ENCODE measurements at places on chromosomes 2 and 18.

DNA sequence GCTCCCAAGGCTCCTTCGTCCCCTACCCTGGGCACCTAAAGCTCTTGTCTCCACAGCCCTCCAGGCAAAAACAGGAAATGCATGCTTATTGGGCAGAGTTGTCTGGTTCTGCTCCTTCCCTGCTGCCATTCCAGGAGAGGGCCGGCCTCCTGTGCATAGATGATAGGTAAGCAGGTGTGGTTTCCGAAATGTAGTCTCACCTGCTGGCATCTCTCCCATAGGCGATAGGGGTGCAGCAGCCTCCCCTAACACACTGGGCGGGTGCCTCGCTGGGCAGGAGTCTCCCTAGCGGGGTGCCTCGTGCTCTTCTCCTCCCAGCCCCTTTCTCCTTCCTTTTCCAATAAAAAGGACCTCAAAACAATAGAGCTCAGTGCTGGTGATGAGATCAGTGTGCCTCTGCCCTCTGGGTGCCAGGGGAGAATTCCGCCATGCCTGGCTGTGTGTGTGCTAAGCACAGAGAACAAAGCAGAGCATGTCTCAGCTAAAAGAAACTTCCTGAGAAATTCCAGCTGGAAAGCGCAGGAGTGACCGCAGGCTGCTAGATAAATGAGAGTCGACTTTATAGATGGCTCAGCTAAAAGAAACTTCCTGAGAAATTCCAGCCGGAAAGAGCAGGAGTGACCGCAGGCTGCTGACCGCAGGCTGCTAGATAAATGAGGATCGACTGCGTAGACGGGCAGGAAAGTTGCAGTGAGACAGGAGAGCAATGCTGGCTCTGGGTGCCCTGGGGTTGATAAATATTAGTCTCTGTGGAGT, 11.3 kb upstream of the PXDN start:
- no peak for DNase-seq

DNA sequence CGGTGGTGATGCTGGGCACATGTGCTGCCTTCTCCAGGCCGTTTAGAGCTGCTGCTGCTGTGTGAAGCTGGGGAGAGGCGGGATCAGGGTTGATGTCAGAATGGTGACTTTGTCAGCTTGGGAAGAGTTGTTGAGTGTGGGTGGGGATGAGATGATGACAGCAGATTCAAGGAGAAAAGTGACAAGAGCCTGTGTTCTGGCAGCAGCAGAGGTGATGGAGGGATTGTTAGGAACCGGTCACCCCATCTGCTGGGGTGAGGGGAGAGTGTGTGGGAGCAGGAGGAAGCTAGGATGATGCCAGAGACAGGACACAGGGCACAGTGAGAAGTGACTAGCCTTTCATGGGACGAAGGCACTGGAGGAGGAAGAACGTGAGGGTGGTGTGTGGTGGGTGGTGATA, 345.5 kb downstream of the RNF144A start:
- no peak for DNase-seq

GRCh38 chr2:55947752-55948151, 24.2 kb upstream of the EFEMP1 start:
- no peak for DNase-seq

- no peak for DNase-seq
Measured at GRCh38 chr2:117818921-117819320, 4.4 kb downstream of the DDX18 start.

DNA sequence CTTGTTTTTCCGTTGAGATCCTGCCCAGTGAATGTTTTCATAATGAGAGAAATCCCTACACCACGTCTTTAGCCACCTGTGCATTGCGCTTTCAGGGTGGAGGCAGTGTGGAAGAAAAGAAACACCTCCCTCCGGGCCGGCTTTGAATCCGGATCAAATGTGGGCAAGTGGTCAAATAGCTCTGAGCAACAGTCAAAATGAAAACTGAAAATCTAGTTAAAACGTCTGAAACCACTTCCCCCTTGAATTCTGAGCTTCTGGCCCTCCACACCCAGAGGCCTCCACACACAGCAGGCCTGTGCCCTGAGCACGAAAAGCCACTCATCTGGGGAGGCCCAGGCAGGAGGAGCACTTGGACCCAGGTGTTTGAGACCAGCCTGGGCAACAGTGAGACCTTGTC, 263.6 kb upstream of the SALL3 start:
- DNase-seq = no peak

DNA sequence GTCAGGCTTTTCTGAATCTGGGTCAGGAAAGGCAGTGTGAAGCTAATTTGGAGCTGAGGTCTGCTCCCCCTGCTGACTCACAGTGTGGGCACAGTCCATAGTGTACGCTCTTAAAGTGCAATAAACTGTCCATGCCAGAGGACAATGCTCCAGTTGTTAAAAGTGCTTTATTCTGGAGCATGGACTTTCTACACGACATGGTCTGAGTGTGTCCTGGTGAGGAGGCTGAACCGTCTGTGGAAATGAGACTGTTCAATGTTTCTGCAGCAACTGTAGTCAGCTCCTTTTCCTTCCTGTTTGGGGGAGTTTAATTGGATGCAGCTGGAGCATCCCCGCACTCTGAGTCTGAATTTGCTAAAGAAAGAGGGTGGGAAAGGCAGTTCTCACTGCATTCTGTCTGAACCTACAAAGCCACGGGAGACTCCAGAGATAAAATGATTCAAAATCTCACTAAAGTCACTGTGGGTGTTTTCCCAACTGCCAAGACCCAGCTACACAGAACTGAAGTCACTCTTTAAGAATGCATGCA, 110.2 kb upstream of the TRIB2 start:
- DNase-seq = no peak

DNA sequence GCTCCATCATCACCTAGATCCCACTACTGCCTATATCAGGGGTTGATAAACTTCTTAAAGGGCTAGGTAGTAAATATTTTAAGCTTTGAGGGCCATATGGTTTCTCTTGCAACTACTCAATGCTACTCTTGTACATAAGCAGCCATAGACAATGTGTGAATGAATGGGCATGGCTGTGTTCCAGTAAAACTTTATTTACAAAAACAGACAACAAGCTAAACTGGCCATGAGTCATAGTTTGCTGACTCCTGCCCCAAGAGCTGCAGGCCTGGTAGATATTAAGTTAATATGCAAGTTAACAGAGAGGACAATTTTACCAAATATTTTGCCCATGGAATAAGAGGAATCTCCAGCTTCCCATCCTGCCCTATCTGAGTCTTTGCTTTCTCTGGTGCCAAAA, 29.8 kb upstream of the MYO3B start:
- no peak for DNase-seq

GRCh38 chr2:200199005-200199404, 107.5 kb upstream of the SPATS2L start:
- no peak for DNase-seq

- no peak for DNase-seq
Measured at GRCh38 chr2:235255693-235256092, 238.2 kb upstream of the AGAP1 start.

- DNase-seq = no peak
Measured at GRCh38 chr2:173705656-173706055, 259.5 kb downstream of the SP3 start.

DNA sequence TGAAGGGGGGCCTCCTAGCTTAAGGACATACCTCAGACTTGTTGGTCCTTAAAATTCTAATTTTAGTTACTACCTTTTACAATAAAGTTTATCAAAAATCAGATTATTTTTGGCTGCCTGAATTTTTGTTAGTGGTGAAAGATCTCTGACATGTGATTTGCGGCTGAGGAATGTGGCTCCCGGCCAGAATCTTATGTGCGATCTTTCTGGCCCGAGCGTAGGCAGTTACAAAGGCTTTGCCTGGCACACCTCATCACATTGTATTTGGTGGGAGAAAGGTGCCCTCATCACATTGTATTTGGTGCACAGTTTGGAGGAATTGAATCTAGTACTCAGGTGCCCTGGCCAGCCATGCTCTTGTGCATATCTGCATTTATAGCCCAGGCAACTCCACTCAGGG, 289.1 kb downstream of the GULP1 start:
- no peak for DNase-seq

- DNase-seq = no peak
Measured at GRCh38 chr2:166440313-166440712, 53.7 kb downstream of the SCN7A start.

- peak; percentile 58 for DNase-seq
Measured at GRCh38 chr2:191020742-191021381, 6.9 kb upstream of the STAT1 start.

DNA sequence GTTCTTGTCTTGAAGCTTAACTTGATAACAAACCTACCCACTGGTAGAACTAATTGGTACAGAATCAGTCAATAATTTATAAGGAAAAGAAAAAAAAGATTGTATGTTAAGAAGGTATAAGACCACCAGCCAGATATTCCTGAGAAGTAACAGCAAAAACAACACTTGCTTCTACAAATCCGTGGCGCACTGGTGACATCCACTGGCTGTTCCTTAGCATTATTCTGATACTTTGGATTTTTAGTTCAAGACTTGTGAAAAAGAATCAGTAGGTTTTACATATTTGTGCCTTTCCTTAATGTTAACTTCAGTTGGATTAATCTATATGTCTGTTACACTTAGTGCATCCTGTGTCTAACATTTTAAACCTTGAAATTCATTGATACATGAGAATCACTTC, 141.8 kb downstream of the GRB14 start:
- DNase-seq = no peak

- DNase-seq = no peak
Measured at GRCh38 chr2:98524168-98524567, 79.5 kb downstream of the INPP4A start.

GRCh38 chr2:37623971-37624900, 47.2 kb downstream of the CDC42EP3 start:
- no peak for DNase-seq

DNA sequence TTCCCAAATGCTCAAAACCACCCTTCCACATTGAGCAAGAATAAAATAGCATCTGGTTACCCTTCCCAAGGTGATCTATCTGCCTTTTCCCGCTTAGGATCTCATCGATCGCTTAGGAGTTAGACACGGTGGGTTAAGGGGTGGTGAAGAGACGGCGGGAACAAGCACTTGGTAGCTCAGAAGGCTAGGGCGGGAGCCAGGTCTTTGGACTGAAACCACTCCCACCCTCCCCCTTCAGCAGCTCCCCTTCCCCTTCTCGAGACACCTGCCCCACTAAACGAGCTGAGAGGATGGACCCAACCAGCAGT, 513 bp downstream of the THOC1 start:
- no peak for DNase-seq

DNA sequence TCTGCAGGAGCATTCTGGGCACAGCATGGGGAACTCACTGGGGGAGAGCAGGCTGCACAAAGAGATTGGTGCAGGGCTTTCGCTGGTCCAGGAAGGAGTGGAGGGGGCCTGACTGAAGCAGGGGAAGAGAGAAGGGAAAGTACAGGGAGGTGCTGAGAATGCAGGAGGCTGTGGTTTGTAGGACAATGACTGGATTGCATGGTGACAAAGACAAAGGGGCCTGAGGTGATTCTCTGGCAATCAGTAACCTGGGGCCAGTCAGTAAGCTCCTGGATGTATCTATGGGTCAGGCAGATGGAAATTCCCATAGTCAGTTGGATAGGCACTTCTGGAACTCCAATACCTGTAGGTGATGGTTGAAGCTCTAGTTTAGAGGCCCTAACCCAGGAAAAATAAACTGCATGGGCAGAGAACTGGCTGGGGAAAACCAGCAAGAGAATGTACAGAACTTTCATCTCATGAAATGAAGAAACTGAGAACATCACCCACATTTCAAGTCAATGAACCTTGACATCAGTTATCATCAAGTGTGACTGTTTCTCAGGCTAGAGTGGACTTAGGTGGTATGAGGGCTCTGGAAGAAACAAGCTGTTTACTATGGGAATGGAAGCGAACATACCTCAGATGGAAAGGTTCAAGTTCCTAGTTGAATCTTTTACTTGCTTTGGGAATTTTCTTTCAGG, 193.2 kb downstream of the TPGS2 start:
- DNase-seq = no peak

DNA sequence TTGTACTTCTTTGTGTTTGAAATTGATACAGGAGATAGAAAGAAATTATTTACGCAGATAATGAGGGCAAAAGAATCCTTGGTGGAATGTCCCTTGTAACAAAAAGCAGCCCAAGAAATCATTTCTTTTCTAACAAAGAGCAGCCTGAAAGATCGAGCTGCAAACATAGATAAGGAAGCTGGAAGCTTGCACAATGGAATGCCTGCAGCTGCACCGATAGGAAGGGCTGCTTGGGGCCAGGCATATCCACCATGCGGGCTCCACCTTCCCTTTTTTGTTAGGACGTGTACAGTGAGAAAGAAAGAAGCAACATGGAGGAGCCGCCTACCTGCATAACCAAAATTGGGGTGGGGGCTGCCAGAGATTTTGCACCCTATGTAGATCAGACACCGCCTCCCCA, 568.7 kb downstream of the METTL4 start:
- DNase-seq = no peak

- no peak for DNase-seq
Measured at GRCh38 chr18:25233528-25234321, 118.2 kb downstream of the ZNF521 start.

DNA sequence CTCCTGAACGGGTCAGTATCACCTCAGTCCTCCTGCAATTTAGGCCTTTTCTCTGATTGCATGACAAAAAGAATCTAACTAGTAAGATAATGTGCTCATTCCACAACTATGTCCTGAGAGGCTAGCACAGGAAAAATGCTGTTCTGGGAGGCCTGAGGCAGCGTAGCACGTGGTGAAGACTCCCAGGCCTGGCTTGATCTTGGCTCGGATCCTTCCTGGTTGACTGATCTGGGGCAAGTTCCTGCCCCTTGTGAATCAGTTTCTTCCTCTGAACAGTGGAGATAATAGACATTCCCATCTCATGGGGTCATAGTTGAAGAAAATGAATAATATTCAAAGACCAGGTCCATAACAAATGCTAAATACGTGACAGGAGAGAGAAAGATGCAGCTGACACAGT, 12.3 kb downstream of the FBLN7 start:
- DNase-seq = no peak

- no peak for DNase-seq
Measured at GRCh38 chr18:34957119-34957863, 83.9 kb upstream of the MAPRE2 start.

DNA sequence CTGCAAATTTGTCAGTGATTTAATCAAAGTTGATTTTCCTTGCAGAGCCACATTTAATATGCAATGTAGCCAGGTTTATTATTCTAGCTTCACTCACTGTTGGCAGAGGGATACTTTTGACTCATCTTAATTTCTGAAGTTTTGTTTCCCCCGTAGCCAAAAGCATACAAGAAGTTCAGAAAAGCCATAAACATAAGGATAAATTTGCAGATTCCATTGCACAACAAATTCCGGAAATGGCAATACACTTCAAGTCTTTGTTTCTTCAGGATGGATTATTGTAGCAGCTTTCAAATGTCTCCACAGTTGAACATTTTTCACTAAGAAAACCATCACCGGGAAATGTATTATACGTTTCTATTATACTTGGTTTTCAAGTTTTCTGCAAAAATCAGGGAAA, 88.0 kb upstream of the ZCCHC2 start:
- DNase-seq = no peak

GRCh38 chr2:197322724-197323720, 12.4 kb upstream of the ANKRD44 start:
- DNase-seq = no peak

GRCh38 chr2:127174136-127174535, 46.0 kb downstream of the CYP27C1 start:
- no peak for DNase-seq

- no peak for DNase-seq
Measured at GRCh38 chr2:205880048-205880447, 197.7 kb downstream of the NRP2 start.

- DNase-seq = no peak
Measured at GRCh38 chr2:175976391-175977157, 25.5 kb downstream of the LNPK start.

GRCh38 chr2:451495-451894, 163.6 kb upstream of the ALKAL2 start:
- no peak for DNase-seq

GRCh38 chr2:67836866-67837265, 225.9 kb downstream of the C1D start:
- no peak for DNase-seq
